ENCODE measurements at places on chromosomes 6 and 20. TPM values are rescaled to one million over a fixed set of nuclear protein-coding genes. Genes with fewer than 3 reads are reported as not detected.

GRCh38 chr6:156832231-156832647, 55.1 kb downstream of the ARID1B start:
- DNase-seq: no peak

DNA sequence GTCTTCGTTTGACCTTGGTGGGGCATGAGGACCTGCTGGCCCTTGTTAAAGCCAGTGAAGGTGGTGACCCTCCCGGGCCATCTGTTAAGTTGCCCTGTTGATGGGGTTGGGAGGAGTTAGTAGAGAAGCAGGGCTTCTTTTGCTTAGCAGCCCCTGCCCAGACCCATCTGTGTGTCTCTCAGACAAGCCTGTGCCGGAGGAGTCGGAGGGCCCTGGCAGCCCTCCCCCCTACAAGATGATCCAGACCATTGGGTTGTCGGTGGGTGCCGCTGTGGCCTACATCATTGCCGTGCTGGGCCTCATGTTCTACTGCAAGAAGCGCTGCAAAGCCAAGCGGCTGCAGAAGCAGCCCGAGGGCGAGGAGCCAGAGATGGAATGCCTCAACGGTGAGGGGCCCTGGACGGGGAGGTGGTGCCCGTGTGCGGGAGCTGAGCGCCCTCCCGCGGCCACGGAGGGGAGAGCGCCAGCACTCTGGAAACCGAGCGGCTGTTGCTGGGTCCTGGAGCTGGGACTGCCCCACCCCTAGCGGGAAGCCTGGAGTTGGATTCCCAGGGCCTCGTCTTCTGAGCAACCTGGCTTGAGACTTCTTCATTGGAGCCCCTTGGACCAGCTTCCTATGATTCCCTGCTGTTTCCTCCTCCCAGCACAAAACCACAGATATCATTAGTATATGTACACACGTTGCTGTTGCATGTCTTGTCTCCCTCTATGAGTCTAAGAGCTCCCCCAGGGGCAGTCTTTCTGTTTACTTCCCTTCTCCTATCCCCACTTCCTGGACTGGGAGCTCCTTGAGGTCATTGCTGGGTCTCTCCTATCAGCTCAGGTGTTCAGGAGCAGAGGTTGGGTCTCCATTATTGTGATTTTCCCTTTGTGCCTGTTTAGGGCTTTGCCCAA, 27.6 kb upstream of the SRF start:
- peak; percentile 95 for DNase-seq

DNA sequence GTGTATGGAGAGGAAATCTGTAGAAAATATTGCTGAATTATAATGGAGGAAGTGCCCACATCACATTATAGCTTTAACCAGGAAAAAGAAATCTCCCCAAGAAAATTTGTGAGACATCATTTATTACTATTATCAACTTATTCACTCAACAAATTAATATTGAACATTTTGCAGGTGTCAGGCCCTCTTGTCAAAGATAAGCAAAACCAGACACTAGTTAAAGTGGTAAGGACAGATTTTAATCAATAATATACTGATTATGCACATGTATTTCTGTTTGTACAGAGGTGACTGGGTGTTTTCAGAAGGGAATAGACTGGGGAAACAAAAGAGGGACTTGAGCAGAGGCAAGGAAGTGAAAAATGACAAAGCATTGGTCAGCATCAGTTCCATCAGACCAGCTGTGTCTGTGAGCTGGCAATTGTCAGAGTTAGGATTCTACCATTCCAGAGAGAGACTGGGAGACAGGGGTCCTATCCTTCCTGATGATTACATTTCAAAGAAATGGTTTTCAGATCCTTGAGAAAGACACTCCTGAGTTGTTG, 519.2 kb downstream of the UTRN start:
- no peak for DNase-seq

DNA sequence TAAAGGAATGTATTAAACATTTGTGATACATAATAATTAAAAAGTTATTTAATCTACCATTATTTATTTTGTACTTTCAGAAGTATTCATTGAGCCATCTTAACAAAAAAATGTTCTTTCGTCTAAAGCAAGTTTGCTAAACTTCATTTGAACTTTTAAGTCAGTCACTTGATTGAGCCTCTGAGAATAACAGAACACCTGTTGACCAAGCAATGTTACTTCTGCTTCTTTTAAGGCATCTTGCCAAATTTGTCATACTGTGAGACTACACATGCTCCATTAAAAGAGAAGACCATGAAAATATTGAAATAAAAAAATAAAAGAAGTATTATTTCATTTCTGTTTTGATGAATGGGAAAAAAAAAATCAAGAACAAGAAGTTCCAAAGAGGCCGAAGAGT, 141.8 kb upstream of the BMP5 start:
- no peak for DNase-seq

DNA sequence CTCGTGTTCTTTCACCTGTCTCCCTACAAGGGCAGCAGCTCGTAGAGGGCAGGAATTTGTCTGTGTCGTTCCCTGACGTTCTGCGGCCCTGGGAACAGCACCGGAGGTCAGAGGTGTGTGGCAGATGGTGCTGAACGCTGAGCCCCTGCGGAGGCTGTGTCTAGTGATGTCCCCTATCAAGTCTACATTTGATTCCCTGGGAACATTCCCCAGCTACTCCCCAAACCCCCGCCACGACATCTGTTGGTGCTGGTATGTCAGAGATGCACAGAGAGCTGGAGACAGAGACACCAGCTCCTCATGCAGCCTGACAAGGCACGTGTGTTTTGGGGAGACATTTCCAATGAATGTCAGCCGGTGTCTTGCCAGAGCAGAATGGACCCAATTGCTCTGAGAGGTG, 7.7 kb downstream of the PMEPA1 start:
- no peak for DNase-seq

DCDC2 gene
- 0.08 TPM for polyA plus RNA-seq

DNA sequence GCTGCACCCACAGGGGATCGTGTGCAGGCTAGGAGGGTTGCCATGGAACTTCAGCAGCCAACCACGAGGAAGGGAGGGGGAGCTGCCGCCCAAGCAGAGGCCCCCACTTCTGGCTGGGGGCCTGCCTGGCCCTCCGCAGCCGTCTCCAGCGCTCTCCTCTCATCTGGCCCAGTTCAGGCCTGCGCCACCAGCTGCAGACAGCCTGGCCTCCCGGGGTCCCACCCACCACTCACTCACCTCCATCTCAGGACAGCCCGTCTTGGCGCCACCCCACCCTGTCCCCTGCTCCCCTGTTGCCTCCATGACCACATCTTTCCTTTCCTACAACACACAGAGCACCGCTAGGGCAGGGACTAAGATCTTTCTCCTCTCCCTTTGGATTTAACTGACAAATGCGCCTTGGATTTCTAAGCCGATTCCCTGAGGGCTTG, 98.7 kb downstream of the ANKRD60 start:
- DNase-seq: no peak

- DNase-seq: no peak
These were observed 95.8 kb downstream of the TMEM242 start for GRCh38 chr6:157227202-157228166.
